ENCODE measurements at places on chromosomes 1 and 21. TPM values are rescaled to one million over a fixed set of nuclear protein-coding genes. Genes with fewer than 3 reads are reported as not detected.

Gene WNT9A
- 1.9 TPM for total RNA-seq

Gene TNFSF4
- total RNA-seq, result 1.6 TPM

Gene MSTO1
- total RNA-seq, result 26.2 TPM

- DNase-seq, result peak; percentile 51
Measured at GRCh38 chr1:226001963-226002666, 3.0 kb upstream of the SDE2 start.

- DNase-seq, result no peak
Measured at GRCh38 chr1:150429805-150430204, 57.4 kb upstream of the TARS2 start.

DNA sequence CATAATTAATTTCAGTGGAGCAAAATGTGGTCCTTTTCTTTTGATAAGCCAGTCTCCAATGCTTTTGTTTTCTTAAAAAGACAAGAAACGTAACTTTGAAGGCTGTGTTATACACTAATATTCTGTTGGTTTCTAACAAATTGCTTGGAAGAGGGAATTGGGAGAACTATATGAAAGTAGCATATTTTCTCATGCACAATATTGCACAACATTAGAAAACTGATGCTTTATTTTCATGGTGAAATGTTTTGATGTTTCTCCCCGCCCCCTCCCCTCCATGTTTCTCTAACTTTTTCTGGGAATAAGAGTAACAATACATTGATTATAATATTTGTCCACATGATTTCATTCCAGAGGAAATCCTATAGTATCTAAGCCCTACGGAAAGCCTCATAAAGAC is 115.4 kb downstream of the OLFML2B start:
- DNase-seq, result no peak
